ENCODE measurements at places on chromosomes 16 and 17.

DNA sequence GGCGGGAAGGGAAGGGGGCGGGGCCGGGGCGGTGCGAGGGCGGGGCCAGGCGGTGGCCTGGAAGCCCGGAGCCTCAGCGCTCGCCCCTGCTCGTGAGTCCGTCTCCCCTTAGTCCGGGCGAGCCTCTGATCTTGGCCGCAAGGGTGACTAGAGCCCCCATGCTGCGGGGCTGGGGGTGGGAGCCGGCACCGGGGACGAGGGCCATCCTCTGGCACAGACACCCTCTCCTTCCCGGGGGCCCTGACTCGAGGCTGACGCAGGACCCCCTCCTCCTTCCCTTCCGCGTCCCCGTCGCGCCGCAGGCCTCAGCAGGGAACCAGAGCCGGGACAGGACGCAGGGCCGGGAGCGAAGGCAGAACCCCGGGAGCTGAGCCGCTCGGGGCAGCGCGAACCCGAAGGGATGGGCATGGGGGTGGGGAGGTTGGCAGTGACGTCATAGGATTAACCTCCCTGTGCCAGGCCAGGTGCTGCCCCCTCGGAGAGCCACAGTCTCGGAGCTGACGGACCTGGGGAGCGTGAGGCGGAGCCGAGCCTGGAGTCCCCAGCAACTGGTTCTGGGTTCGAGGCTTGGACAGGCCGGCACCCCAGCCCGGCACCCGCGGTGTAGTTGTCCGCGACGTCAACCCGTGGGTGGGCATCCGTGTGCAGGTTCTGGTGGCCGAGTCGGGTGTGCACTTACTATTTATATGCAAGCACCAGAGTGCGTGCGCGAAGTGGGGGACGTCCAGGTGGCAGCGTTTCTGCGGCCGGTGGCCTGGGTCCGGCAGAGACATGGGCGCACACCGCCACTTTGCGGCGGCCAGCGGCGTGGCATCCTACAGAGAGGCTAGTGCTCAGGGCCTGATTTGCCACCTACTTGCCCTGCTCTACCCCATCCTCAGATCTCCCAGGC, 503 bp upstream of the PLCD3 start:
- peaks cover 40% of the 10 kb centered on the region for H3K4me1 ChIP-seq
- peak overlapping the region; percentile 68 for H3K4me3 ChIP-seq
- H3K27ac ChIP-seq, result peak overlapping the region; percentile 99

- no peaks in the 10 kb centered on the region for H3K36me3 ChIP-seq
- DNase-seq, result no peak
- H3K4me1 ChIP-seq, result no peaks in the 10 kb centered on the region
- H3K4me3 ChIP-seq, result no peak overlapping the region
These were observed 42.0 kb upstream of the NFAT5 start for GRCh38 chr16:69523566-69524305.

DNA sequence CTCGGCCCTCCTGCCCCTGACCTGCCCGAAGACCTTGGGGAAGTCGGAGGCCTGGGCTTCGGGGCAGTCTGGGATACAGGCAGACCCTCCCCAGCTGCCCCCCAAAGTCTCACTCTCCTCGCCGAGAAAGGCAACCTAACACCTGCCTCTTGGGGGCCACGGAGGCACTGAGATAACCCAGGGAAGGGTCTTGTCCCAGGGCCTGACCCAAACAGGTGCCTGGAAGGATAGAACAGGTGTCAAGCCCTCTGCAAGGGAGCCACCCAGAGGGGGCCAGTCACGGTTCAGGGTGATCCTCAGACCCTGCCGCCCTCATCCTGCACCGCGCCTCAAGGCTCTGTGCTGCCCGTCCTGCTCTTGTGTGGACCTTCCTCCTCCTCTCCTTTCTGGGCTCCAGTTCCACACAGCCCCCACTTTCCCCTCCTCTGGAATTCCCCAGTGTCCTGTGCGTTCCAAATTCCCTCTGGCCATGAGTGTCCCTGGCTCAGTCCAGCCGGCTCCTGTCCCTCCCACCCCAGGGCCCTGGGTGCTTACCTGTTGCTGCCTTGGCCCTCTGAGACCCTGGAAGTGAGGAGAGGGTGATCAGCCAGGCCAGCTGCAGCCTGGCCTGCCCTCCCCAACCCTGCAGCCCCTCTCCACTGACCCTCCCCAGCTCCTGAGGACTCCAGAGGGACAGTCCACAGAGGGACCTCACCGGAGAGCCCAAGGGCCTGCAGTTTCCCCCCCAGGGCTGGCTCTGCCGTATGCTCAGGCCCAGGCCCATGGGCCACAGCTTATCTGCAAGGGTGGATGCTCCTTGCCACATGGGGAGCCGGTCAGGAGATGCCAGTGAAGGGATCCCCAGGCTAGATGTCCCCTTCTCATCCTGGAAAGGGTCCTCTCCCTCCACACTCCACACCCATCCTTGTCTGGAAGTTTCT, 3.8 kb downstream of the PRSS27 start:
- peaks cover 13% of the 10 kb centered on the region for H3K4me1 ChIP-seq
- no peaks in the 10 kb centered on the region for H3K36me3 ChIP-seq
- DNase-seq, result no peak
- H3K27me3 ChIP-seq, result no peaks in the 10 kb centered on the region
- H3K27ac ChIP-seq, result no peak overlapping the region
- H3K4me3 ChIP-seq, result no peak overlapping the region

DNA sequence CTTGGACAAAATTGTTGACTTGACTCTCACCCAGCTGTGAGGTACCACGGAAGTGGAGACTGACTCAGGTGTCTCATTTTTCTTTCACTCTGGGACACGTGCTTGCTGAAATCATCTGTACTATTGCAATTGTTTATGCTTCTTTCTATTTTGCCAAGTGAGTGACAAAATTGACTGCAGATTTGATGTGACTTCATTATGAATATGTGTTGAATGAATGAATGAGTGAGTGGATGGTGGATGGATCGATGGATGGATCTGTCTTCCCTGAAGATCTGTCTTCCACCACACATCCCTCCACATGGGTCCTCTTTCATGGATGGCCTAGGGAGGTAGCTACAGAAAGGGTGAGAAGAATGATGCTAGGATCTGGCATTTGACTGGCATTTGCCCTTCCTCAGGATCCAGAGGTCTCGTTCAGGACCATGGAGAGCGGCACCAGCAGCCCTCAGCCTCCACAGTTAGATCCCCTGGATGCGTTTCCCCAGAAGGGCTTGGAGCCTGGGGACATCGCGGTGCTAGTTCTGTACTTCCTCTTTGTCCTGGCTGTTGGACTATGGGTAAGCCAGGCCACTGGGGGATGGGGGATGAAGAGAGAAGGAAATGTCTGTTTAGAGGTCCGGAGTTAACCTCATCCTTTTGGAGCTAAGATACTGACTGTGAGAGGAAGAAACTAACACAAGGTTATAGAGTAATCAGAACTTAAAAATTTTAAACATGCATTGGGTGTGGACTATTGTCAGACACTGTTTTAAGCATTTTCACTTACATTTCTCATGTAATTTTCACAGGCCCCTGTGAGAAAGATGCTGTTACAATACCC, 12.7 kb downstream of the SLC5A11 start:
- H3K27ac ChIP-seq, result no peak overlapping the region
- H3K36me3 ChIP-seq, result no peaks in the 10 kb centered on the region
- no peaks in the 10 kb centered on the region for H3K27me3 ChIP-seq
- H3K4me3 ChIP-seq, result no peak overlapping the region
- peaks cover 5% of the 10 kb centered on the region for H3K4me1 ChIP-seq
- DNase-seq, result no peak

DNA sequence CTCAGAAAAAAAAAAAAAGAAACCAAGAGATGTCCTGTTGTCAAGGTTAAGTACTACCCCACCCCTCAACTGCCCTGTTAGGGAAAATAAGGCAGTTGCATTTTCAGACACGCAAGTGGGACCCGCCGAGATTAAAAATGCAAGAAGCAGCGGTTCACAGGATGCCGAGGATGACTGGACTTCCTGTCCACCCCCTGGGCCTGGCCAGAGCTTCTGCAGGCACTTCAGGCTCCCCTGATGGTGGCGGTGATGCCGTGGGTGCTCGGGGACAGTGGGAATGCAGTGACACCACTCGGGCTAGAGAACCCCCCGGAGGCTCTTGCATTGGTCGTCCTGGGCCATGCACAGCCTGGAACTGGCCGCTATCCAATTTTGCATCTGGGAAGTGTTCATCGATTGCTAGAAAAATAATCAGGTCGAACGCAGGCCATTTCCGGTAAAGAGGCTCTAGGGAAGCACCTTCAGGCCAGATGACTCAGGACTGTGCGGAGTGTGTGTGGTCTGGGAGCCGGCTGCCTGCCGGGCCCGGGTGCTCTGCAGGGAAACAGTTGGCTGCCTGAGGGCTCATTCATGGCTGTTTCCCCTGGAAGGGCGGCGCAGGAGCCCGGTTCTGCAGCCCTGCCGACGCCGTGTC, 13.4 kb upstream of the CRISPLD2 start:
- no peak overlapping the region for H3K4me3 ChIP-seq
- H3K27ac ChIP-seq, result peak overlapping the region; percentile 78
- H3K27me3 ChIP-seq, result no peaks in the 10 kb centered on the region
- peak; percentile 46 for DNase-seq
- H3K4me1 ChIP-seq, result peaks cover 5% of the 10 kb centered on the region
- no peaks in the 10 kb centered on the region for H3K36me3 ChIP-seq

DNA sequence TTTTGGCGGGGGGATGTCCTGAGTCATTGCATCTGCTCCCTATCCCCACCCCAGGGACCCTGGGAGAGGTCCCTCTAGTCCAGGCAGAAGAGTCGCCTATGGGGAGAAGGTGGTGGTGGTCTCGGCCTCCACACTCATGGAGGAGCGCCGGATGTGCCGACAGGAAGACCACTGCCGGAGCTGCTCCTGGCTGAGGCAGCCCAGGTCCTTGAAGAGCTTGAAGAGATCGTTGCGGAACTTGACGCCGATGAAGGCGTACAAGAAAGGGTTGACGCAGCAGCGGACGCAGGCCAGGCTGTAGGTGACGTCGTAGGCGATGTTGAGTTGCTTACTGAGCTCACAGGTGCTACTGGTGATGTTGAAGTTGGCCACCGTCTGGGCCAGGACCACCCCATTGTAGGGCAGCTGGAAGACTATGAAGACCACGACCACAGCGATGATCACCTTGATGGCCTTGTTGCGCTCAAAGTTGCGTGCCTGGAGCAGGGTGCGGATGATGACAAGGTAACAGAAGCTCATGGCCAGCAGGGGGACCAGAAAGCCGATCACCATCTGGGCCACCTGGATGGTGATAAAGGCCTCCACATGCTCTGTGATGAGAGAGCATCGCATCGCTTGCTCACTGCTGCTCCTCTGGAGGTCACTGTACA, 10.5 kb downstream of the CCR7 start:
- H3K36me3 ChIP-seq, result no peaks in the 10 kb centered on the region
- H3K4me1 ChIP-seq, result peaks cover 80% of the 10 kb centered on the region
- no peak overlapping the region for H3K4me3 ChIP-seq
- no peaks in the 10 kb centered on the region for H3K27me3 ChIP-seq
- peak overlapping the region; percentile 77 for H3K27ac ChIP-seq

GRCh38 chr17:82004517-82005455, 17.9 kb downstream of the CENPX start:
- peaks cover 8% of the 10 kb centered on the region for H3K4me1 ChIP-seq
- H3K27ac ChIP-seq, result no peak overlapping the region
- no peaks in the 10 kb centered on the region for H3K36me3 ChIP-seq

- H3K27me3 ChIP-seq, result no peaks in the 10 kb centered on the region
- DNase-seq, result peak; percentile 63
- no peak overlapping the region for H3K27ac ChIP-seq
- H3K36me3 ChIP-seq, result no peaks in the 10 kb centered on the region
- no peak overlapping the region for H3K4me3 ChIP-seq
These were observed 36.2 kb downstream of the RGS9 start for GRCh38 chr17:65173284-65173793.

GRCh38 chr16:20042848-20043247, 30.8 kb downstream of the GPR139 start:
- H3K27ac ChIP-seq, result no peak overlapping the region
- H3K4me3 ChIP-seq, result no peak overlapping the region
- DNase-seq, result no peak
- no peaks in the 10 kb centered on the region for H3K36me3 ChIP-seq
- H3K27me3 ChIP-seq, result no peaks in the 10 kb centered on the region
- H3K4me1 ChIP-seq, result no peaks in the 10 kb centered on the region

- H3K4me3 ChIP-seq, result no peak overlapping the region
- no peak overlapping the region for H3K27ac ChIP-seq
- H3K4me1 ChIP-seq, result no peaks in the 10 kb centered on the region
- H3K27me3 ChIP-seq, result no peaks in the 10 kb centered on the region
These were observed 82.0 kb downstream of the MRM1 start for GRCh38 chr17:36683387-36683786.

DNA sequence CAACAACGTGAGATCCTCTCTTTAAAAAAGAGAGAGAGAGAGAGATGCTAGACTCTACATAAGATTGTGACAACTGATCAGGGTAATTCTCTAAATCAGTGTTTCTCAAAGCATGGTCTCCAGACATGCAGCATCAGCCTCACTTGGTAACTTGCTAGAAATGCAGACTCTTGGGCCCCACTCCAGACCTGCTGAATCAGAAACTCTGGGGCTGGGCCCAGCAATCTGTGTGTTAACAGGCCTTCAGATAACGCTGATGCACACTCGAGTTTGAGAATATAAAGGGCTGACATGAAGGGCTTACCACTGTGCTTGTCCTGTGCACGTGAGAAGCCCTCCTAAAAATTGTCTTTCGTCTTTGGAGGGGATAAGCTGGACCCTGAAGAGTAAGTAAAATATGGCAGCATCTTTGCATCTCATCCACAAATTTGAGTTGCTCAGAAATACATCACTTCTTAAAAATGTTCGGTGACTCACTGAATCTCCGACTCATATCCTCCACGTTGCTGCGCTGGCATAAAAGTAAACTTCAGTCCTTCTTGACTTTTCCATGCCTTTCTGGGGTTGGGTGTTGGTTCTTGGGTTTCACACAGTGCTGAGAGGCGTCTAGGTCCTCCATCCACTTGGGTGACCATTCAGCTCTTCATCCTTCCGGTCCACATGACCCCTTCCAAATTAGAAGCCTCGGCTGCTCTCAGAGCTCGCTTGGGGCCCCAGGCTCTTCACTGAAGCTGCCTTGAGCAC, 26.1 kb upstream of the KDM8 start:
- DNase-seq, result no peak
- H3K4me3 ChIP-seq, result no peak overlapping the region
- H3K4me1 ChIP-seq, result peaks cover 10% of the 10 kb centered on the region
- H3K36me3 ChIP-seq, result no peaks in the 10 kb centered on the region
- no peak overlapping the region for H3K27ac ChIP-seq

GRCh38 chr16:62135446-62135845, 99.2 kb upstream of the CDH8 start:
- no peaks in the 10 kb centered on the region for H3K36me3 ChIP-seq
- DNase-seq, result no peak
- no peaks in the 10 kb centered on the region for H3K27me3 ChIP-seq
- no peaks in the 10 kb centered on the region for H3K4me1 ChIP-seq
- H3K4me3 ChIP-seq, result no peak overlapping the region
- H3K27ac ChIP-seq, result no peak overlapping the region

All from upper lobe of left lung (tissue), 6 donors.